Activated naive CD4-positive, alpha-beta T cell treated with anti-CD3 and anti-CD28 coated beads, Interleukin-2, amount 50 U/mL, for 16 hours (primary cell): ENCODE measurements at places on chromosomes 16 and 17.

DNA sequence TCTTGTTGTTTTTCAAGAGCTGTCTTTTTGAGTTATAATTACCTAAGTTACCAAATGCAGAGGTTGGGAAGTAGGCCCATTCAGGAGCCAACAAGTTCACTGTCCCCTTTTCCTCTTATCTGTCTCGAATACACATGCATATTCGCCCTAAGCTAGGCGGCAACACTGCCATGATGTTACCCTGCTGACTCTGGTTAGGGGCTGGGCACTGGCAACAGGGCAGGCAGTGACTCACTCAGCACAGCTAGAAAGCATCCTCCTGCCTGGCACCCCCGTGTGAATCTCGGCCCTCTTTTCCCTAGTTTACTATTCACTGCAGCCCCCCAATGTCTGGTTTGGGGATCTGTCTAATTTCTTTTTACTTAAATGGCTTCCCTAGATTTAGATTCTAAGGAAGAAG is 13.8 kb downstream of the DBF4B start:
- no peak for DNase-seq

GRCh38 chr16:86854626-86855294 is 276.4 kb downstream of the FOXL1 start:
- DNase-seq, result no peak

GRCh38 chr17:63341276-63341675 is 104.8 kb downstream of the CYB561 start:
- DNase-seq, result no peak

- DNase-seq, result peak; percentile 82
Observed at GRCh38 chr17:74961657-74962350, 10.8 kb downstream of the HID1 start.

DNA sequence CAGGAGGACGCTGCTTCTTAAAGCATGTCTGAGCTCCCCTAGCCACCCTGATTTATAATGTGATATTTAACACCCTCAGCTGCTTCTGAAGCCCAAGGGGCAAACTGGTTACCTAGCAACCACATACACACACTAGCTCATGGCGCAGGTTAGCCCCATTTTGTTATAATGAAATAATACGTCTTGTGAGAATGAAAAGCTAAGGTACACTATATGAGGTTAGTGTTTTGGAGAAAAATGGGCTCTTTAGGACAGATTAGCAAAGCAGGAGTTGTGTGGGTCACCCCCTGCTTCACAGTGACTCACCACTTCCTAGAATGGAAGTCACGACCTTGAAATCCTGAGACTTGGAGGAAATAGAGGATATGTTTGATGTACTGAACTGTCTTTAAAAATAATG is 404.8 kb upstream of the HSBP1 start:
- DNase-seq, result no peak

GRCh38 chr16:89522287-89522686 is 14.1 kb downstream of the SPG7 start:
- DNase-seq, result no peak

GRCh38 chr16:70635336-70636016 is 10.9 kb upstream of the IL34 start:
- DNase-seq, result no peak

DNA sequence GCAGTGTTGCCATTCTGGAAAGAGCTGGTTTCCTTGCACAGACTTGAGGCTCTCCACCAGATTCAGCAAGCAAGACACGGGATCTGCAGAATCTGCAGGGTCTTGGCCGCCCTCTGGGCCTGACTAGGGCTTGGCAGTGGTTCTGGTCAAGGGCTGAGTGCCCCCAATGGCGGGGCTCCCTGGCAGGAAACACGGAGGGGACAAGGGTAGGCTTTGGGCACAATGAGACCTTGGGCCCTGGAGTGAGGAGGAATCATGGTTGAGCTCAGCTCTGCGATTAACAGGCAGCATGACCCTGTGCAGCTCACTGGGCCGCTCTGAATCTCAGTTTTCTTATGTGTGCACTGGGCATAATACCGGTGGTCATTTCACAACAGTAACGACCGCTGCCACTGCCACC is 249.9 kb downstream of the GSG1L start:
- DNase-seq, result no peak

DNA sequence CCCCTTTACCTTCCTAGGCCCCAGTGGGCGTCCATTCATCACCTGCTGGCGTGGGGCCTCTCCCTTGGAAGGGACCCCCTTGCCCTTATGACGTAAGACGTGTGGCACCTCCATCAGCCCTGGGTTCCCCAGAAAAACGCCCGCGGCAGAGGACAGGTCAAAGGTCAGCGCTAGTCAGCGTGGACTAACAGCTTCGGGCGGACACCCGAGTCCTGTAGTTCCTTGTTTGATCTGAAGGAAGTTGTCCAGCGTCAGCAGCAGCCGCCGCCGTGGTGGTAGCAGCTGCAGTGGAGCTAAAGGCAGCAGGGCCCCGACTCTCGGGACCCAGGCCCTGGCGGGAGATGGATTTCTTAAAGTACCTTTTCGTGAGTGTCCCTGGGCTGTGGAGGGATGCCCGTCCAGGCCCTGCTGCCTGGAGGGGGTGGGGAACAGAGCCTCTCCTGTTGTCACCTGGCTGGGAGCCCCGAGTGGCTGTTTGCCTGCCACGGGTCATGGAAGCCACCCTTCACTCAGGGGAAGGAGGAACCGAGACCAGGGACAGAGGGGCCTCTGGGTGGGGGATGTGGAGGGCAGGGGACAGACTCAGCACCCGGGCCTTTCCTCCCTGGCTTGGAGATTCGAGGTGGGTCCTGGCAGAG is 123.6 kb downstream of the OR1D5 start:
- no peak for DNase-seq

- no peak for DNase-seq
Observed at GRCh38 chr17:14332331-14332730, 31.4 kb downstream of the HS3ST3B1 start.

DNA sequence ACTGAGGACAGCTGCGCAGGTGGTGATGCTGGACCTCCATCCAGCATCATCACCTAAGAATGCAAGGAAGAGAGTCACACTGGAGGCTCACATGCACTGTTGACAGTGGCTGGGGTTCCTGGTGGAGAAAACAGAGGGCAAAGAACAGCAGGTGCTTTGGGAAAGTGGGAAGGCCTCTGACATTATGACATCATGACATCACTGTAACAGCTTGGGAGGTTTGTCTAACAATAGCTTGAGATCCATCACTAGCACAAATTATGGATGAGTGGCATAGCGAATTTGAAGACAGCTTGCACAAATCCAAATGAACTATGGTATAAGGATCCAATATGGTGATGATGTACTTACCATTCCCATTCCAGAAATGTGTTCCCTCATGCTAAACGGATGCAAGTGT is 226.5 kb upstream of the MPHOSPH6 start:
- DNase-seq, result no peak
